Left colon (tissue), 2 donors: ENCODE measurements at places on chromosomes 2 and 18. TPM values are rescaled to one million over a fixed set of nuclear protein-coding genes. Genes with fewer than 3 reads are reported as not detected.
A peak's percentile ranks its signal among the peaks of the same experiment; 100 is the strongest.

GRCh38 chr2:97966545-97967215 is 29.1 kb downstream of the TMEM131 start:
- no peak for DNase-seq

- DNase-seq: no peak
These were observed 719.5 kb downstream of the BCL11A start for GRCh38 chr2:59833941-59834340.

TRABD2A gene
- 101 TPM for total RNA-seq

DNAJC5G gene
- total RNA-seq: not detected

DNA sequence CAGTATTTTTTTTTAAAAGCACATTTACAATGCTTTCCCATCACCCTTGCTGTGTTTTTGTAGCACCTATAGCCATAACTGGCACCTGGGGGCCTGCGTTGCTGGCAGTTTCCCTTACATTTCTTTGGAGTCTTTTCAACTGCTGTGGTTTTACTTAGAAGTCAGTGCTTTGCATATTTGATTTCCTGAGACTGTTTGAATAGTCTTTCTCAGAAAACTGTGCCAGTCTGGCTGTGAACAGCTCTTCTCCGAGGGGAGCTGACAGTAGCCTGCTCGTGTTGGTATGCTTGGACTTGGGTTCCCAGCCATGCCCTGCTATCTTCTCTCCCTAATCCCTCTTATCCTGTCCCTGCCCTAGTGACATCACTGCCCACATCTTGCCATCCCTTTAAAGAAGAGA is 81.5 kb downstream of the DPP4 start:
- DNase-seq: no peak

DNA sequence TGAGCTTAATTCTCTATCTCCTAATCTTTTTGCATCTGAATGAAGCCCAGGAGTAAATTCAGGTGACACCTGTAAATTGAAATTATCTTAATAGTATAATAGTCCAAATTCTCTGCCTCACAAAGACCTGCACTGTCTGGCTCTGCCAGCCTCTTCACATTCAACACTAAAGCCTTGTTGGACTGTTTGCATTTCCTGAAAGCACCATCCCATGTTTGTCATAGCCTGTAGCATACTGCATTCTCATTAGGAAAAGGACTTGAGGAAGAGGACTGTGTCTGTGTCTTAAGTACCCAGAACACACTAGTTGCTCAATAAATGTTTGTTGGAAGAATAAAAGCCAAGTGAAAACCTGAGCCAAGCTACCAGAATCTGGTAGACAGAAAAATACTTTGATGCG is 42.9 kb upstream of the GRHL1 start:
- no peak for DNase-seq

DNA sequence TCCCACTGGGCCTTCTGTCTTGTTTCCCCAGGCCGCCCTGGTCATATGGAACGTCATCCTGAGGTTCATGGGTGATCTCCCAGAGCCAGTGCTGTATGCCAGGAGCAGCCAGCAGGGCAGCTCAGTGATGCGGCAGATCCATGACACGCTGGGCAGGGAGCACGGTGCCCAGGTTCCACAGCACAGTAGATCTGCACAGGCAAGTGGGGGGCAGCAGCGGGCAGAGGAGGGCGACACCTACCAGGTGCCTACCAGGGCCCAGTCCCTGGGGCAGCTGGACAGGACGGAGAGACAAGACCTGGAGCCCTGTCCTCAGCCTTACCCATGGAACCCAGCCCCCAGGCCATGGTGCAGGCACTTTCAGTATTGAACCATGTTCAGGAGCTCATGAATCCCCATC is 36.1 kb upstream of the GPR17 start:
- no peak for DNase-seq

ROCK2 gene
- total RNA-seq: 90.9 TPM

RAB6C gene
- 0.15 TPM for total RNA-seq

GRCh38 chr2:128817171-128817570 is 498.5 kb upstream of the HS6ST1 start:
- peak; percentile 12 for DNase-seq

NXPH2 gene
- total RNA-seq: not detected

GRCh38 chr18:54950221-54950620 is 9.0 kb downstream of the CCDC68 start:
- DNase-seq: no peak

SPDYA gene
- 1.6 TPM for total RNA-seq

SKA1 gene
- total RNA-seq: 3.8 TPM

SNTG2 gene
- total RNA-seq: 1.2 TPM

DNA sequence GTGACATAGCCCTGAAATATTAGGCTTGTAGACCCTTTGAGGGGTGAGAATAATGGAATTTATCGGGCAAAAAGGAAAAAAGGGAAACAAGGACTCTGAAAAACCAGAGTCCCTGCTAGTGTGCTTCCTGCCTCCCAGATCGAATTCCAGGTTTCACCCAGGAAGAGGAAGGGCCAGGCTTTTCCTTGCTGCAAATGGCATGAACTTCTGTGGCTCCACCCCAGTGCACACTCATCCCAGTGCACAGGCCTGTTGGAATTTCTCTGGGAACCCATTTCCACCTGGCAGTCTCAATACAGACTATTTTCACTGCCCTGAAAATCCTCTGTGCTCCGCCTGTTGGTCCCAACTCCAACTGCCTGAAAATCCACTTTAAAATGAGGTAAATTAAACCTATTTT is 29.9 kb downstream of the C18orf54 start:
- no peak for DNase-seq

- DNase-seq: no peak
These were observed 96.0 kb downstream of the PLB1 start for GRCh38 chr2:28591711-28592335.

LRRTM4 gene
- total RNA-seq: not detected

NT5C1B gene
- total RNA-seq: not detected

CFAP65 gene
- total RNA-seq: 0.76 TPM

- no peak for DNase-seq
These were observed 223.6 kb upstream of the EPAS1 start for GRCh38 chr2:46073540-46074046.

DOK1 gene
- 21.4 TPM for total RNA-seq

DNA sequence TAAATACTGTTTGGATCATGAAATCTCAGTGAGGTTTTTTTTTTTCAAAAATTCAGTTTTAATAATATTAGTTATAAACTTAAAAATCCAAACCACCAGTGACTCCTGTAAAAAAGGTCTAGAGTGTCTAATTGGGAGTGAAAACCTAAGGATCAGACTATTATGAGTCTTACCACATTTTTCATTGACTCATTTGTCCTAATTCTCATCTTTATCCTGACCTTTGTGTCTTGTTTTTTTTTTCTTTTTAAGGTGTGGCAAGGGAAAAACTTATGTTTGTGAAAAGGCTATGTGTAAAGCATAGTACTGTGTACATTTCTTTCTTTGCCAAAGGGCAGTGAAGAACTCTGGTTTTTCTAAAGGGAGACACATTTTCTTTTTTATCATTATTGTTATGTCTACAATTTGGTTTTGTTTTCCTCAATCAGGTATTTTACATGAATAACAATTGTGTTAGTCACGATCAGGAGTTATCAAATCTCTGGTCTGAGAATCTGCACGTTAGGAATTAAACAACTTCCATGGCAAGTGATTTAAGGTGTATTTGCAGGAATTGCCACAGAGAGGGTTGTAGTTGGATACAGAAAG is 52.6 kb downstream of the RHBDD1 start:
- no peak for DNase-seq

DNA sequence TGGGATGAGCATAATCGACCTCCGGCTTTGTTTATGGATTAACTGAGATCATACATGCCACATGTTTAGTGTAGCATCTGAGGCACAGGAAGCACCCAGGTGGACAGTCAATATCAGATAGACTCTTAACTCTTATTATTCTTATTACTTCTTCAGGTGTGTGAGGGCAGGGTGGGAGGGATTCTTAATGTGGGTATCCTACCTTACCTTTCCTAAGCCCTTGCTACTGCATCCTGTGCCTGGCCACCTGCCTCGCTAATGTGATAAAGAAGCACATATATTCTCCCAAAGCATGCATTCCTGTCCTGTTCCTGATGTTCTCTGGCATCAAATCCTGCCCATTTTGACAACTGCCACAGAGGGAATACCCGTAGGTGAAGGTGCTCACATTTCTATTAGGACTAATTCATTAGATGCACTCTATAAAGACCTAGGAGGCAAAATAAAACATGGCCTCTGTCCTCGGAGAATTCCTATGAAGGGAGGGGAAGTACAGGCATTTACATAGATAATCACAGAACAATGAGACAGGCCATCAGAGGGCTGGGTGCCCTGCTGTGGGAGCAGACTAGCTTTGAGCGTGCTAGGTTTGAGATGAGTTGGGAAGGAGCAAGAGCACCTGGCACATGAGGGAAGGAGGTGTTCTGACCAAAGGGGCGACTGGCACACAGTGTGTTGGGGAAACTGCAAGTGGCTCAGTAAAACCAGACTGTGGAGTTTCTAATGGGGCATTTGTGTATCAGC is 19.5 kb upstream of the CELF4 start:
- DNase-seq: no peak

GRCh38 chr2:203549406-203549805 is 14.3 kb upstream of the RAPH1 start:
- no peak for DNase-seq

FBLN7 gene
- total RNA-seq: 0.70 TPM

TRIM43 gene
- total RNA-seq: not detected

RNU2-63P gene
- total RNA-seq: 5.0 TPM

- no peak for DNase-seq
These were observed 29.2 kb downstream of the CDH2 start for GRCh38 chr18:28147674-28148171.

- no peak for DNase-seq
These were observed 128.2 kb upstream of the ID2 start for GRCh38 chr2:8553643-8554042.

DNA sequence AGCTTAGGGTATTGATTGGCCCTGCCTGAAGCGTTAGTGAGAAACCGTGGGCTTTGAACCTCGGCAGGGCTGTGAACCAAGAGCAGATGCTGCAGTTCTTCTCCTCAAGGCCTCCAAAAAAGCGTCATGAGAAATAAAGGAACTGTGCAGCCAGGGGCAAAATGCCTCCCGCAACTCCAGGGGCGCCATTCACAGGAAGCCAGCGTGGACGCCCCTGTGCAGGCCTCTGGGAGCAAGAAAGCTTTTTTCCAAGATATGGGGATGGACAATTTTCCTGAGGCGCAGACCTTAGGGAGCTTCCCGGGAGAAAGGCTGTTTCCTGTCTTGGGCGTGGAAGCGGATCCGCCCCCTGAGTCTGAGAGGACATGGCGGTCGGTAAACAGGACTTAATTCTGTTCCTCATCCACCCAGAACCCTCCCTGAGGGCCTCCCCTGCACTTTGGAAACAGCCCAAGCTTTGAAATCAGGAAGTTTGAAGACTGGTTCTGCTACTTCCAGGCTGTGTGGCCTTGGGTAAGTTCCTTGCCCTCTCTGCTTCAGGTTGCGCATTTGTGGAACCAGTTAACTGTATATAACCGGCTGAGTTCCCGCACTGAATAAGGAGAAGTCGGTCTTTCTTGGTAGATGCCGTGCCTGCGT is 29.6 kb upstream of the CABLES1 start:
- DNase-seq: peak; percentile 83

GREB1L gene
- not detected for total RNA-seq

GRCh38 chr2:168363347-168364092 is 92.6 kb upstream of the CERS6 start:
- no peak for DNase-seq

DNA sequence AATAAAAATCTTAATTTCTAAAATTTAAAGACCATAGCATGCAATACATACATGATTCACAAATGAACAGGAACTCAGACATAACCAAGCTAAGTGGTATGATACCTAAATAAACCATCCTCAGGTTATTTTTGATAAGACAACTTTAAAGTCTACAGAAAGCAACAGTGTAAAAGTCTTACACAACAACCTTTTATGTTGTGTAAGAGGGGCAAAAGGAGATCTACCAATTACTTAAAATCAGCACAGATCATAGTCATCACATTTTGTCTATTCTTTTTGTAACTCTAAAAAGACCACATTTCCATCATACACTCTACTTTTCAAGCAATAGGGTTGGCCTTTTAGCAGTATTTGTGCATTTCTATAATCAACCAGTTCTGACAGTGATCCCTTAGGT is 16.3 kb downstream of the SP3 start:
- no peak for DNase-seq

DNA sequence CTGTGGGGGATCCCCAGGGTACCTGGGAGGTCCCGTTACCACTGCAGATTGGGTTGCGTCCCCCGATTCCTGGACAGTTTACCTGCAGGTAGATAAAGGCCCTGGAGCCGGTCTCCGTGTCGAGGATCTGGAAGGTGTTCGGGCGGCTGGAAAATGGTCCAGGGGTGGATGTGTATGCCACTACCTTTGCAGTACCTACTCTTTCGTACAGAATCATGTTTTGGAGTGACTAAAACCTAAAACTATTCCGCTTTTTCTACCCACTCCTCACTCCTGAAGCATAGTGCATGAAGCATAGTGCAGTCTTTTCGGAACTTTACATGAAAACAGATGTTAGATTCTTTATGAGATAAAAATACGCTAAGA is 418 bp downstream of the WDR75 start:
- DNase-seq: no peak

DNA sequence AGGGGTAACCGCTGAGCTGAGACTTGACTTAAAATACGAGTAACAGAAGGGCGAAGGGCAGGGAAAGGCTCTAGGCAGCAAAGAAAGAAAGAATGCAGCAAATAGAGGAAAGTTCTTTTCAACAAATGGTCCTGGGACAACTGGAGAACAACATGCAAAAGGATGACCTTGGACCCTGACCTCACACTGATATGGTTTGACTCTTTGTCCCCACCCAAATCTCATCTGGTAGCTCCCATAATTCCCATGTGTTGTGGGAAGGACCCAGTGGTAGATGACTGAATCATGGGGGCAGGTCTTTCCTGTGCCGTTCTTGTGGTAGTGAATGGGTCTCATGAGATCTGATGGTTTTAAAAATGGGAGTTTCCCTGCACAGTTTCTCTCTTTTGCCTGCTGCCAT is 33.9 kb downstream of the ST3GAL5 start:
- no peak for DNase-seq

- no peak for DNase-seq
These were observed 185.4 kb upstream of the SKOR2 start for GRCh38 chr18:47436871-47437270.

DSG4 gene
- 0.11 TPM for total RNA-seq

GRCh38 chr18:2921778-2922177 is 75.0 kb downstream of the EMILIN2 start:
- DNase-seq: no peak

MARCO gene
- 3.2 TPM for total RNA-seq

DNA sequence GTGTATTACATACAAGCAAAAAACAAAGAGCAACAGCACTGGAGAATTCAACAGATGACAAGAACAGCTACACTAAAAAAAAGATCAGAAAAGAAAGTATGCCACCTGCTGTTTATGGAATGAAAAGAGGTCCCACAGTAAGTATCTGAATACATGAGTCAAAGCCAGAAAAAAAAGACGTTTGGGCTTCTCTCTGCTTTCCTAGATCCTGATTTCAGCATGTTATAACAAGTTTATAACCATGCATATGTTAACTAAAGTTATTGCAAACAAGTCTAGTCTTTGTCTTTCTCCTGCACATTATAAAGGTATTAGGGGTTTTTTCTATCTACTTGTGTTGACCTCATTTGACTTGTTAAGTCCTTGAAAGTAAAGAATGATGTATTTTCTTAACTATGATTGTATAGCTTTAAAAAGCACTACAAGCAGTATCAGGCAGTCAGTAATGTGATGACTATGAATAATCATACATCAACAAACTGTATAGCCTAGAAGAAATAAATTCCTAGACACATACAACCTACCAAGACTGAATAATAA is 108.5 kb upstream of the COL5A2 start:
- DNase-seq: no peak

- DNase-seq: no peak
These were observed 58.4 kb upstream of the CDCA7 start for GRCh38 chr2:173296235-173296634.
